NAMALWA (cell line): ENCODE measurements at places on chromosomes 11 and 22.
A peak's percentile ranks its signal among the peaks of the same experiment; 100 is the strongest.

DNA sequence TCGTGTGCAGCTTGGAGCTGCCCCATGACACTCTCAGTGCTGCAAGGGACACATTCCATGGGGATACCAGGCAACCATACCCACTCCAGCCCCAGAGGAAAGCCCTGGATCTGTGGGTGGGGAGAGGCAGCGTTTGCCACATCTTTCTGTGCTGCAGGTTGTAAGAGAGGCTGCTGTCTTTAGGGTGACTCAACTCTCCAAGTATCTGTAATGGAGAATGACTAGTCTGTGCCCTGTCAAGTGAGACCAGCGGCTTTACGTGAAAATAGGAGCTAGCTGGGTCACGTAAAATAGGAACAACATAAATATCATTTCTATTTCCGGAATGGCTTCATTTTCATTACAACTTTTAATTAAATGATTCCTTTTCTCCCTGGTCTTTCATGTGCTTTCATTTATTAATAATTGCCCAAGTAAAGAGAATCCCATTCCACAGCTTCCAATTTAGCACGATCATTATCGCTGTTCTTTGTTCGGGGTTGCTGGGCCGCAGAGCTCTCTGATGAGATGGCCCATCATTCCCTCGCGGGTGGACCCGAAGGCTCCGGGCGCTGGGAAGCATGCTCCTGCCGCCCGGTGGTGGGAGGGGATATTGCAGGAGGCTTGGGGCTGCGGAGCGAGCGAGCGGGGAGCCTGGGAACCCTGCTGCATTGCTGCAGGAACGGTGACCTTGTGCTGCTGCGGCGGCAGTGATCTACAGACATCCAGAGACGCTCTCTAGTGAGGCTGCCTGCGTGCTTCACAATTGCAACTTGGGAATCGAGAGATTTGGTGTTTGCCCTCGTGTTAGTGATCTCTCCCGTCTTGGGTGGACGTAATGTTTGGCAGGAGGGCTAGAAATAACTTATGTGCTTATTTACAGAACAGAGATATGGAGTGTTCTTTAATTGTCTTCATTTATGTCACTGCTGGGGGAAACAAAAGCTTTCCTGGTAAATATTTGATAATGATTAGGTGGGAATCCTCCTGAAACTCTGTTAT is 10.6 kb downstream of the SLC6A5 start:
- peak; percentile 58 for DNase-seq

GRCh38 chr22:24806663-24807001 is 621 bp downstream of the SGSM1 start:
- DNase-seq: no peak

GRCh38 chr11:115083144-115083806 is 404.9 kb downstream of the NXPE2 start:
- DNase-seq: no peak

DNA sequence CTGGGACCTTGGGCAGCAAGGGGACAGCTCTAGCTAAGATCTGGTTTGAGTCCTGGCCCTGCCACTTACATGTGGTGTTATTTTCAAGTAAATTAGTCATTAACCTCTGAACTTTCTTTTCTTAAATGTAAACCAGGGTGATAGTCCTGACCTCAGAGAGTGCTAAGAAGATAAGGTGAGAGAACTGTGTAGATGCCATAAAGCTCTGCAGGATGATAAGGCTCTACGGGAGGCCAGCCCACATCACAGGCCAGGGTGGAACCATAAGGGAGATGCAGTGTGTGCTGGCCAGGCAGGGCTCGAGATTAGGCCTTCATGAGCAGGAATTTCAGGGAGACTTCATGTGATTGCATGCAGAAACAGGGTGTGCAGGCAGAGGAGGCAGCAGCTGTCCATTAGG is 24.2 kb downstream of the NECTIN1 start:
- DNase-seq: no peak

GRCh38 chr11:26835611-26836010 is 113.8 kb upstream of the SLC5A12 start:
- DNase-seq: no peak

- no peak for DNase-seq
Observed at GRCh38 chr11:75592715-75593114, 30.7 kb downstream of the SERPINH1 start.

GRCh38 chr11:63478896-63479295 is 12.1 kb downstream of the PLAAT5 start:
- peak; percentile 73 for DNase-seq

GRCh38 chr22:50684501-50684900 is 11.9 kb downstream of the SHANK3 start:
- no peak for DNase-seq

DNA sequence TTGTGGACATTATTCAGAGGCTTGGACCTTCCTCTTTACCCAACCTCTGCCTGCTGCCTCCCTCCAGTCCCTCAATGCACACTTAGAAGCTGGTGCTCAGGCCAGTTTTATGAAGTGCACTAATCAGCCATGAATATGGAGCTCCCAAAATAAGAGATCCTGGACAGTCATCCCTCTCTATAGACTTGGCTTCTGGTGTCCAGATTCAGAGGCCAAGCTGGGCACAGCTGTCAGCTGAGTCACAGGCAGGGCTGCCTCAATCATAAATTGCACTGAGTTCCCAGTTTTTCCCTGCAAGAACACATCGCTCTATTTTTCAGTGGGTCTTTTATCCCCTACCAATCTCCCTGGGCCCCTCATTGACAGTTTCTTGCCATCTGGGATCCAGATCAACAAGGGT is 161.7 kb upstream of the CADM1 start:
- no peak for DNase-seq

- DNase-seq: no peak
Observed at GRCh38 chr22:21622919-21623647, 6.7 kb downstream of the YDJC start.

- DNase-seq: no peak
Observed at GRCh38 chr22:30685178-30685577, 9.5 kb upstream of the OSBP2 start.

DNA sequence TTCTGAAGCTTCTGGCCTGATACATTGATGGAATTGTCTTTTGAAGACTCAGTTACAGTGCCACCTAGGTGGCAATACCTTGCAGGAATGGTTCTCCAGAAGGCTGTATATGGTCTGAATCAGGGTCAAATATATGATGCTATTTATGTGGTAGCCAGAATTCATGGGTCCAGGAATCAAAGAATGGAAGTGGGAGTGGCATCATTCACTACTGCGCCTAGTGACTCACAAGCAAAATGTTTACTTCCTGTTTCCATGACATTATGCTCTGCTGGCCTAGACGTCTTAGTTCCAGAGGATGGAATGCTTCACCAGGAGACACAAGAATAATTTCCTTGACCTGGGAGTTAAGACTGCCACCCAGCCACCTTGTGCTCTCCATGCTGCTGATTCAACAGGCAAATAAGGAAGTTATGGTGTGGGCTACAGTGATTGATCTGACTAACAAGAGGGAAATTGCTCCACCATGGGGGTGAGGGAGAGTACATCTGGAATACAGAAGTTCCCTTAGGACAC is 491.8 kb downstream of the ETS1 start:
- peak; percentile 10 for DNase-seq

GRCh38 chr22:33515795-33516194 is 404.5 kb downstream of the LARGE1 start:
- no peak for DNase-seq

GRCh38 chr11:106983261-106983660 is 35.0 kb downstream of the GUCY1A2 start:
- no peak for DNase-seq

DNA sequence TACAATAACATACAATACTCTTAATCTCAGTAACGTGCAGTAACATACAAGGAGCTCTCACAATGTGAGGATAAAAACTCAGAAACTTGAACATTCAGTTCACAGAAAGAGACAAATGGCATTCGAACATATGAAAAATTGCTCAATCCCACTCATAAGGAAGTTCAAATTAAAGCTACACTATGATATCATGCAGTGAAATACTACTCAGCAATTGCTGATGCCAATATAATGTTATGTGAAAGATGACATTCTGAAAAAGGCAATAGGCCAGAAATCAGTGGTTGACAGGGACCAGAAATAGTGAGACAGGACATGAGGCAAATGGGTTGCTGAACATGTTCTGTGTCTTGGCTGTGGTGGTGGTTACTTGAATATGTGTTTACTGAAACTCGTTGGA is 33.7 kb upstream of the PITPNB start:
- no peak for DNase-seq

DNA sequence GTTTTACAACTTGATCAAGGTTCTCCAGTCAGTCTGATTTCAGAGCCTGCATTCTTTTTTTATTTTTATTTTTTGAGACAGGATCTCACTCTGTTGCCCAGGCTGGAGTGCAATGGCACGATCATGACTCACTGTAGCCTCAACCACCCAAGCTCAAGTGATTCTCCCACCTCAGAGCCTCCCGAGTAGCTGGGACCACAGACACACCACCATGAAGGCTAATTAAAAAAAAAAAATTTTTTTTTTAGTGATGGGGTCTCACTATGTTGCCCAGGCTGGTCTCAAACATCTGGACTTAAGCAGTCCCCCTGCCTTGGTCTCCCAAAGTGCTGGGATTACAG is 117.2 kb upstream of the NAV2 start:
- no peak for DNase-seq

DNA sequence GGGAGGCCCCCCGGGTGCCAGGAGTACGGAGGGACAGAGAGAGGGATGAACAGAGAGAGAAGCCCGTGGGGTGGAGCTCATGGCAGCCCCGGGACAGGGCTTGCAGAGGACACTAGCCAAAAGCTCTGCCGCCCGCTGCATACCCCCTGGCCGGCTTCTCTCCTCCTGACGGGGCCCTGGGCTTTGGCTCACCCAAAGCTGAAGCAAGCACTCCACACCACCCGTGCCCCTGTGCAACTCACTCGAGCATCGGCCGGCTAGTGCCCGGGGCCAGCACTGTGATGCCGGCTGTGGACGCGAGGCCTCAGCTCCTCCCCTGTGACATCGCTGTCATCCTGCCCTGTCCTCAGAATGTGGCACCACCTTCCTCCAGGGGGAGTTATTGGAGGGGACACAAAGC is 429.6 kb downstream of the BRD1 start:
- DNase-seq: no peak

GRCh38 chr11:6568191-6568918 is 35.1 kb downstream of the RRP8 start:
- DNase-seq: no peak

DNA sequence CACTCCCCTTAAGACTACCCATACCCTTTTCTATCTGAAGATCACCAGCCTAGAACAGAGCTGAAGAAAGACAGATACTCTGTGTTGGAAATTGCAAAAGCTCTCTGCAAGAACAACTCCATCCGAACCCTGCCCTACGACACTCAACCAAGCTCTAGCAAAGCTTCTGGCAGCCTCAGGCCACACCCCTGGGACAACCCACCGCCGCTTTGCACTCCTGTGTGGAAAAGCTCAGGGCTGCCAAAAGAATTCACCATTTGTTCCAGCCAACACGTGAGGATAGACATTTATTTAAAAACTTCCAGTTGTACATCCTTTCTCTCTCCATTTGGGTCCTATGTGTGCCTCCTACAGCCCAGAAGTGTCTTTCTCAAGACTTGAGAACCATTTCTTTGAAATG is 62.4 kb upstream of the CD5 start:
- no peak for DNase-seq
